Fibroblast of lung (primary cell): ENCODE measurements at places on chromosomes 5 and 9. TPM values are rescaled to one million over a fixed set of nuclear protein-coding genes. Genes with fewer than 3 reads are reported as not detected.

The TNFSF15 gene
- 0.26 and 0.33 TPM in 2 replicates for total RNA-seq

The HK3 gene
- under 0.01 TPM in 1 of 2 replicates, not detected in the other for total RNA-seq

- DNase-seq: peak; percentile 83
Measured at GRCh38 chr5:137114529-137114928, 384.6 kb downstream of the SPOCK1 start.

The GABRA1 gene
- not detected in 2 replicates for total RNA-seq

- no peak for DNase-seq
Measured at GRCh38 chr5:143418140-143418866, 14.8 kb upstream of the NR3C1 start.

- DNase-seq: peak; percentile 42
Measured at GRCh38 chr9:76932757-76933156, 26.8 kb upstream of the PRUNE2 start.

The IRX4 gene
- not detected in 2 replicates for total RNA-seq

- no peak for DNase-seq
Measured at GRCh38 chr5:66701244-66701643, 105.1 kb downstream of the MAST4 start.

The SPATA31C1 gene
- total RNA-seq: not detected in 2 replicates

- DNase-seq: no peak
Measured at GRCh38 chr9:35781066-35781465, 10.3 kb upstream of the NPR2 start.

DNA sequence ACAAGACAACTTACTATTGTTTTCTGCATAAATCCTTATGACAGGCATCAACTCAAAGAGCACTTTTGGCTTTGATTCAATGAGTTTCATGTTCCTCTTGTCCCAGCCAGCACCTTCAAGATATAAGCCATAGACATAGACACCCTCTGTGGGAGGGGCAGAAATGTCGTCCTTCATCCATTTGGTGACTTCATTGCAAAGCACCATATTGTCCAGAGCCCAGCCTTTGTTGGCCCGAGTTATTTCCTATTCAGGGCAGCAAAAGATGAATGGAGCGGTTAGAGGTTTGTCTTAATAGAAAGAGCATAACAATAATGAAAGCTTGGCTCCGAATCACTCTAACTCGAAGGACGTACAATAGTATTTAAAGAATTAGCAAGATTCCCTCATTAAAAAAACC is 243.9 kb downstream of the DNAH5 start:
- no peak for DNase-seq

GRCh38 chr9:89621031-89621430 is 16.2 kb downstream of the GADD45G start:
- no peak for DNase-seq

DNA sequence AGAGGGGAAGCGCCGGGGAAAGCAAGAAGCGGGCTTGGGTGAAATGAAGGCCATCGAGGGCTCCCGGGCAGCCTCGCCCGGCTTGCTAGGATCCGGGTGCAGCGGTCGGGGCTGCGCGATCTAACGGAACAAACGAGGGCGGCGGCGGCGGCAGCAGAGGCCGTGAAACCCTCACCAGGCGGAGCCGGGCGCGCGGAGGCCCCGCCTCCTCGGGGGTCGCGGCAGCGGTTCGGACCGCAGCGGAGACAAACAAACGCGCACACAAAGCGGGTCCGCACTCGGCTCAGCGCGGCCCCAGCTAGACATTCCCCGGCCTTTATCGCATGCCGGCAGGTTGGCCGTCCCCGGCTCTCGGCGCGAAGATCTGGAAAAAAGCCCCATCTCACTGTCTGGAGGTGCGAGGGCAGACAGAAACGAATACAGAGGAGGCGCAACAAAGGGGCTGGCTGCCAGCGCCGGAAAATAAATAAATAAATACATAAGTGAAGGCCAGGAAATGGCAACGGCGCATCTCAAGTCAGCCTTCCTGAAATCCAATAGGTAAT is 10.5 kb upstream of the TRIM36 start:
- DNase-seq: peak; percentile 25

The VAV2 gene
- 15.2 and 17.7 TPM in 2 replicates for total RNA-seq

GRCh38 chr5:155826611-155827507 is 500.1 kb upstream of the SGCD start:
- DNase-seq: no peak

The CTSV gene
- total RNA-seq: under 0.01 and 0.66 TPM in 2 replicates

The NIM1K gene
- 7.7 and 14.7 TPM in 2 replicates for total RNA-seq

- no peak for DNase-seq
Measured at GRCh38 chr5:62896121-62896893, 317.7 kb downstream of the LRRC70 start.

The DAB2 gene
- 161 and 217 TPM in 2 replicates for total RNA-seq

GRCh38 chr5:7873216-7873615 is 4.3 kb downstream of the MTRR start:
- DNase-seq: no peak

GRCh38 chr5:125575891-125576505 is 829.6 kb upstream of the ZNF608 start:
- peak; percentile 49 for DNase-seq

DNA sequence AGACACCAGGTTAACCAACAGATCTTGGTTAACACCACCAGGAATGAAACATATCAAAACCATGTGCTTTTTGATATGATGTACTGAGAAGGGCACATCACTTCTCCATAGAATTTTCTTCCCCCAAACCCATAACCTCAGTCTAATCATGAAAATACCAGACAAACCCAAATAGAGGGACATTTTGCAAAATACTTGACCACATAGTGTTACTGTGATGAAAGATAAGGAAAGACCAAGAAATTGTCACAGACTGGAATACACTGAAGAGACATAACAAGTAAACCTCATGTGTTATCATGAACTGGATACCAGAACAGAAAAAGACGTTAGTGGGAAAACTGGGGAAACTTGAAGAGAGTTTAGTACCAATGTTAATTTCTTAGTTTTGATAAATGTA is 74.9 kb upstream of the VCAN start:
- DNase-seq: no peak

GRCh38 chr5:163432544-163432943 is 4.9 kb upstream of the CCNG1 start:
- no peak for DNase-seq

DNA sequence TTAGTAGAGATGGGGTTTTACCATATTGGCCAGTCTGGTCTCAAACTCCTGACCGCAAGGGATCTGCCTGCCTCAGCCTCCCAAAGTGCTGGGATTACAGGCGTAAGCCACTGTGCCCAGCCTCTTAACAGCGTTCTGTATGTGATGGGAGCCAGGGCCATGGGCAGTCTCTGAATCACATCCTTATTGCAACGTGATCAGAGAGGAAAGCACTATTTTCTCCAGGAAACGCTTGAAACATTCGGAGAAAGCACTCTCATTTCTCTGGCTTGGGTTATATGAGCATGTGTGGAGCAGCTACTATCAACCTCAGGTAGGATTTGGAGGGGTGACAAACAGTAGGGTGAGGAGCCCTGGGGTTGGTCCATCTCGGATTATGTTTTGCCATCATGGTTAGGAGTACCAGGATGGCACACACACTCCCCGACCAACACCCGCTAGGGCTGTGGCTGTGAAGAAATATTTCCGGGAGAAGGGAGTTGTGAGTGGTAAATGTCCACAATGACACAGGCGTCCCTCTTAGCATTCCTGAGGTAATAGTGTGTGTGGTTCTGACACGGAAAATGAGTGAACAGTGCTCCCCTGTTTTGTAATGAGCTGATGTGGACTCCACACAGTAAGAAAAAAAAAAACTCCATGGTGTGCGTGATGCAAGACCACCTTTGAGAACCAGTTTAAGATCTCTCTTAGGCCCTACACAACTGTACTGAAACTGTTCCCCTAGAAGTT is 406.2 kb upstream of the ZNF608 start:
- DNase-seq: no peak

DNA sequence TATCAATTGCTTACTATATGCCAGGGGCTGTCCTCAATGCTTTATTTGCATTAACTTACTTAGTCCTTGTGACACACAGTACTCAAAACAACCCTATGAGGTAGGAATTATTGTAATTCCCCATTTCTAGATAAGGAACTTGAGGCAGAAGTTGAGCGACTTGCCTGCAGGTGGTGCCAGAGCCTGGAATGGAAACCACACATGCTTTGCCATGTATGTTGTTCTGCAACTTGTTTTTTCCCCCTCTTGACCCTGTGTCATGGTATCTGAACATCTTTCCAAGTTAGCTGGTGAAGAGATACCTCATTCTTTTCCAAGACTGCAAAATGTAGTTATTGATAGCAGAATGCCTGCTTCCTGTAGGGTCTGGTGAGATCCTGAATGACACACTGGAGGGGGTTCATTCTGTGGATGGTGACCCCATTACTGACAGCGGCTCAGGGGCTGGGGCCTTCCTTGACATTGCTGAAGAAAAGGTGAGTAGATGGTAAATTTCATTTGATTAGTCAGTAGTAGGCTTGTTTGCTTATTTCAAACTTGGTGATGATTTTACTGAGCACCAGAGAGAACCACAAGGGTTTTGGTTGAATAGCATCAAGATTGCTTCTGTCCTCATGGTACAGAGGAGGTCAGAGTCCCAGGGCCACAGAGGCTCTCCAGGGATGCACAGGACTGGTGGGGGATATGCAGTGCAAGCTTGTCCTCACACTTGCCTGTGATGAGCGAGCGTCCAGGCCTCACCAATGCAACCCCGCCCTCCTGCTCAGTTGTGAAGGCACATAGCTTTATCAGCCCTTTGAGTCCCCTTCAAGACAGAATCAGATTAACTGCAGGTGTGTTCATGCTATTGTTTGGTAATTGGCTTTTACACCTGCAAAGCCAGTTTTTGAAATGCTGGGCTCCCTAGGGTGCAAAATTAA is 57.0 kb downstream of the COL15A1 start:
- peak; percentile 75 for DNase-seq

The PCDHGC5 gene
- 1.3 and 2.6 TPM in 2 replicates for total RNA-seq

DNA sequence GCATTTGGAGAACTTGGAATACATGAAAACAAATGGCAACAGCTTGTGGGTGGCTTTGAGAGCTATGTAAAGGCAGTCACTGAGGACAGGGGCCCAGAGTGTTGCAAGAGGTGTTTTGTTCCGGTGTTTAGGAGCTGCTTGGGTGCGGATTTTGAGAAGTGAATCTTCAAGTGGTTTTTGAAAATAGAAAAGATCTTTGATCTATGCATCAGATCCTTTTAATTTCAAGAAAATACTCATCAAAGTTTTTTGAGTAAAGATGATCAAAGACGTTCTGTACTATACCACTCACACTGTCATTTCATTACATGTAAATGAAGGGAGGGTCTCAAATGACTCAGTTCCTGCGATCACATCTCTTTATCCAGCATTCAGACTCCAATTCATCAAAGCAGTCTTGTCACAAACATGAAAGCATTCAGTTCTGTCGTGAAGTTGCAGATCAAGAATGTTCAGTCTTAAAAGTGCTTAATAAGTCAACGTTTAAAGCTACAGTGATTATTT is 112.5 kb downstream of the WDR41 start:
- DNase-seq: no peak

The RGMB gene
- 38.3 and 81.6 TPM in 2 replicates for total RNA-seq

GRCh38 chr9:130448771-130449603 is 4.2 kb downstream of the ASS1 start:
- no peak for DNase-seq

- no peak for DNase-seq
Measured at GRCh38 chr5:2282034-2282690, 399.4 kb upstream of the IRX4 start.

The SHROOM1 gene
- total RNA-seq: 4.1 and 6.1 TPM in 2 replicates

DNA sequence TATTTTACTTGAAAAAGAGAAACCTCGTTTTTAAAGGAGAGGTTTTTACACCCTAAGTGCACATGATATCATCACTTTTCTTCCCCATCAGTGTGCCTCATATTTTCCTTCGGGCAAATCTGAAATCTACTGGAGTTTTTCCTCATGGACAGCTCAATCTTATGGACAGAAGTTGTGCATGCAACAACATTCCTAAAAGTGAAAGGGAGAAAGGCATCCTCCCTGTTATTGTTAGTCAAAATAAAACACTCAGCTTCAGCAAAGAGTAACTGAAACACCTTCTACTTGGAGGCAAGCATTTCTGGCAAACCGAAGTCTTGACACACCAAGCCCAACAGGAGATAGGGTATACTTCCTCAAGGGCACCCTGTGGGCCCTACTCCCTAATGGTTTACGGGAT is 217.9 kb downstream of the BNC2 start:
- DNase-seq: peak; percentile 64

The PCDHB4 gene
- 0.50 and 0.51 TPM in 2 replicates for total RNA-seq

The CNTFR gene
- total RNA-seq: 0.26 TPM in 1 of 2 replicates, not detected in the other
